Hematopoietic multipotent progenitor cell treated with erythropoietin and hydrocortisone succinate and interleukin-3 and kit ligand, for 15 days (in vitro differentiated cells): ENCODE measurements at places on chromosomes 11 and 22.

DNA sequence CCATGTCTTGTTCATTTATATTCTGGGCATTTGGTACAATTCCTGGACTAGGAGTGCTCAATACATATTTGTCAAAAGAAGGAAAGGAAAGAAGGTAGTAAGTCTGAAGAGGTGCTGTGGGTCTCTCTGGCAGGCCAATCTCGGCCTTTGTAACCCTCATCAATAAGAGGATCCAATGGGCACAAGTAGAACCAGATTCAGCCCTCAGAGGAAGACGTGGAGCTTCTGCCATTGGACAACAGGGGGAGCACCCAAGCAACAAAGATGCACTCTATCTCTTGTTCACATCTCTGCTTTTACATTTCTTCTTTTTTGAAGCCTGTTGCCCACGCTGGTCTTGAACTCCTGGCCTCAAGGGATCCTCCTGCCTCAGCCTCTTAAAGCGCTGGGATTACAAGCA is 2.2 kb upstream of the VPS11 start:
- peak; percentile 82 for DNase-seq

GRCh38 chr22:33232071-33232470 is 173.9 kb upstream of the SYN3 start:
- no peak for DNase-seq

DNA sequence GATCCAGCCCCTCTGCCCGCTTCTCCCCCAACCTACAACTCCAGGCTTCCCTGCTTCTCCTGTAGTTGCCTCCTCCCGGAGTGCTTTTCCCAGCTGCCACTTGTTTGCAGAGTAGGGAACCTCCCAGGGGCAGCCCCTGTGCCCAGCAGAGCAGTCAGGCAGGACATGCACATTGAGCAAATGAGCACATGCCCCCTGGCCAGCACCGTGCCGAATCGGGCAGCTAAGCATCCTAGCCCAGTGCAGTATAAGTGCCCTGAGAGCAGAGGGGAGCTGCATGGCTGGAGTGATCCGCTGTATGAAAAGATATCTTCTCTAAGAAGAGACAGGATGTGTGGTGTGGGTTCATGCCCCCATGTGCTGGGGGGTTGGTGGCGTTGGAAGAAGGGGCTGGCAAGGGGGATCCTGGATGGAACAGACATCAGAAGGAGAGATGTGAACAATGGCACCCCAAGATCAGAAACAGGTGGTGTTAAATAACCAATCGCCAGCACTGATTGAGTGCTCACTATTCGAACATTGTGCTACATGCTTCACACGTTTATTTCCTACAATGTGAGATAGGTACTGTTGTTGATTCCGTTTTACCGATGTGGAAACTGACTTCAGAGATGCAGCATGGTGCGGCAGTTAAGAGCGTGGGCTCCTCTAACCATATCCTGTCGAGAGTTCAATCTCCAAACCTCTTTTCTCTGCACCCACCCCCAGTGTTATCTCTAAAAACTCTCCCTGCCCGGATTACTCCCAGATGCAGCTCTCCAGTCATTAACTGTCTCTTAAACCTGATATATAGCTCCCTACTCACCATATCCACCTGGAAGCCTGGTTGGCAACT is 1.2 kb downstream of the AIP start:
- no peak for DNase-seq

- no peak for DNase-seq
Measured at GRCh38 chr22:47094861-47095330, 332.4 kb downstream of the TBC1D22A start.

DNA sequence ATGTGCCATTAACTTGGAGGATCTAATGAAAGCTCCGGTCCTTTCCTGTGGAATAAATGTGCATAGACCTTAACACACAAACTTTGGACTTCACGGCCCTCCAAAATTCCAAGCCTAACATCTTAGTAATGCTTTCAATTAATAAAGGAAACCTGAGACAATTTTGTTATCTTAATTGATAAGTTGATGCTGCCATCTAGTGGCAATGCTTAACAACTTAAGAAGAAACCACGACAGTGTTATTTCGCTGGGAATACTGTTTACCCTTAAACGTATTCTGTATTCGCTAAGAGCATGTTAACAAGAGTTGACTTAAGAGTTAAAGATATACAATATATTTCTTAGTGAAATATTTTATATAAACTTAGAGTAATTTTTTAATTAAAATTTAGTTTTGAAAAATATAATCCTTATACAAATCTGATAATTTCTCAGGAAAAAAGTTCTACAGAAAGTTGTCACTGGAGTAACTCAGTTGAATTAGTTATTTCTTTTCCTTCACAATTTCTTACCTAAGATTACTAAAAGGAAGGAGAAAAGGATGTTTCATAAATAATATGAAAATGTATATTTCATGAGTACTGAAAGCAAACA is 35.0 kb upstream of the OR9G4 start:
- DNase-seq: peak; percentile 40

DNA sequence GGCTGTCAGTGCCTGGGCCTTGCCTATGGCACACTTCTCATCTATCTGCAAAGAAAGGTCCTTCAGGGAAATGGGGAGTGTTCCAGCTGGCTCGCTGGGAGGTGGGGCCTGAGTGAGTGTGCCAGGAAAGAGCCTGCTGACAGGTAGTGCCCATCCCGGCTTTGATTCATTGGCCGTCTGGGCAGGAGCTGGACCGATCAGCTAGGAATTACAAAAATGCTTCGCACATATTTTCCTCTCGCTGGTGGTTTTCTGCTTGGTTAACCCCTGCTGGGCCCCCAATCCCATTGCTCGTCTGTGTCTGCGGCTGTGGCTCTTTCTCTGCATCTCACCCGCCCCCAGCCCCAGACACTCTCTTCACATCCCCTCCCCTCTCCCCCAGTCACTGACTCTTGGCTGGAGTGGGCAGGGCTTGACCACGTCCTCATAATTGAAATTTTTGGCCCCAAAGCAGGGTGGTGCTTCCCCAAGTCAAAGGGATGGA is 10.8 kb downstream of the LIF start:
- DNase-seq: no peak

DNA sequence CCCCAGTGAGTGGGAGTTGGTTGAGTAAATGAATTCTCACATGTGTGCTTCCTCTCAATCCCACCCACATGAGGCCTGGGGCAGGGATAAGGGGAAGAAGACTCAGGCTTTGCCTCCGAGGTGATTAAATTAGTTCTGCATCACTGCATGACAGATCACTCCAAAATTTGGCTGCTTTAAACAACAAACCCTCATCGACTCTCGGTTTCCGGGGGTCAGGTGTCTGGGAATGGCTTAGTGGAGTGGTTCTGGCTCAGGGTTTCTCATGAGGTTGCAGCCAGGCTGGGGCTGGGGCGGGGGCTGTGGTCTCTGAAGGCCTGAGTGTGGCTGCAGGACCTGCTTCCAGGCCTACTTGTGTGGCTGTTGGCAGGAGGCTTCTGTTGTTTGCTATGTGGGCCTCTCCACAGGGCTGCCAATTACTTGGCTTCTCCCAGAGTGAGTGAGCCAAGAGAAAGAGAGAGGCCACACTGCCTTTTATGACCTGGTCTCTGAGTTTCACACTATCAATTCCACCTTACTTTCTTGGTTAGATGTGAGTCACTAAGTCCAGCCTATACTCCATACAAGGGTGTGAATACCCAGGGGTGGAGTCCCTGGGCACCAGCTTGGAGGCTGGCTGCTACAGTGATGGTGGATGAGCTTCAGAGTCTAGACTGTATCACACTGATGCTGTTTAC is 15.9 kb downstream of the MOGAT2 start:
- no peak for DNase-seq

GRCh38 chr11:120133216-120134105 is 4.5 kb downstream of the TRIM29 start:
- no peak for DNase-seq

- no peak for DNase-seq
Measured at GRCh38 chr11:123448823-123449222, 18.8 kb downstream of the GRAMD1B start.

DNA sequence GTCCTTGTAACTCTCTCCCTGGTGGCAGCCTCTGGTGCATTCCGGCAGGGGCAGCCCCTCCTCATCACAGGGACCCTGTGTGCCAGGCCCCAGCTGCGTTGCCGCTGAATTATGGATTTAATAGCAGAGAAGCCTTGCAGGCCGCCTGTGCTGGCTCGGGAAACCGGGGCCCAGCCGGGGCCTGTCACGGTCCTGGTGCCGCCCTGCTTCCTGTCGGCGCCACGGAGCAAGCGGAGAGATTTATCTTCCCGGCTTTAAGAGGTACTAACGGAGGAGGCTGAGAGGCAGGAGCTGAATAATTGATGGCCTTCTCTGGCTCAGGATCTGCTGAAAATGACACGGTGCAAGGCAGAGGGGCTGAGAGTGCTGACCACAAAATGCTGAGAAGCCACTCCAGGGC is 54.0 kb upstream of the CCDC188 start:
- no peak for DNase-seq

- no peak for DNase-seq
Measured at GRCh38 chr11:60165538-60165937, 17.3 kb downstream of the MS4A6A start.

- no peak for DNase-seq
Measured at GRCh38 chr22:20396639-20397038, 2.7 kb downstream of the ZNF74 start.

DNA sequence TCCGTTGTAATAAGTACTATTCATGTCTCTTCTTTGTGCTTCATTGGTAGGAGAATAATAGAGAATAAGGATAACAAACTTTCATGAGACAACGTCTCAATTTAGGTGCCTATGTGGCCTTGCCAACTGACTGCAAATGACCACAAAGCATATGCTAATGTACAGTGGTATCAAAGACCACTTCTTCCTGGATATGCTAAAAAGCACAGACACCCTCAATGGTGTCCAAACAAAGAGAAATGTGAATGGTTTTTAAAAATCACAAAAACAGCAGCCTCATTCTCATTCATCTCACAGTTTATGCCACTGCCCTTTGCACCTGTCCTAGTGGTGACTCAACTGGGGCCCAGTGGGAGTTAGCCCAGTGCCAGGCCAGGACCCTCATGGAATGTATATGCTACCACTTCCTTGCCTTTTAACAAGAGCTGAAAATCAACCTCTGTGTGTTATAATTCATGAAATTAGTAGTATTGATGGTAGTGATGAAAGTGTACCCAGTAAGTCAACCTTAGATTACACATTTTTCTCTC is 65.2 kb upstream of the MTMR2 start:
- no peak for DNase-seq

DNA sequence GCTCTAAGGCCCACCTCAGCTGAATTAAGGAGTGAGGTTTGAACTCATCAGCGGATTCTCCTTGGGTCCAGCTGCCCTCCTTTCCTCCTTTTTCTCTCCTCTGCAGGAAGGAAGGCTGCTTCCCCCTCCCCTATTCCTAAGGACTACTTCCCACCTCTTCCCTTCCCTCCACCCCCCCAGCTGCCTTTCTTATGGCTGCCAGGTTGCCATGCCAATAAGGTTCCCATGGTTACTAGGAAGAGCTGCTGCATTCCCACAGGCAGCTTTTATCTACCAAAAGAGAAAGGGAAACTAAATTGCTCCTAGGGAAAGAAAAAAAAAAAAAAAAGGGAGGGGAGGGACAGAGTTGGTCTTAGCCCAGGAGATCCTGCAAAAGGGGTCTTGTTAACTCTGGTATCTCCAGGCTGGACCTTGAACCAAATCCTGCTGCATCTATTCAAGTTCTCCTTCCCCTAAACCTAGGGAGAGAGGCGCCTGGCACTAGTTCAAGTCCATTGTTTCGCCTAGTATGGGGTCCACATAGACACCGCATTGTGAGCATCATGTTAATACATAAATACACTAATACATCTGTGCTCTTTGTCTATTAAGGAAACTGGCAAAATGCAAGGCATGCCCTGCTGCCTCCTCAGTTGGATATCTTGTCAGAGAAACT is 21.2 kb upstream of the FEZ1 start:
- DNase-seq: no peak

DNA sequence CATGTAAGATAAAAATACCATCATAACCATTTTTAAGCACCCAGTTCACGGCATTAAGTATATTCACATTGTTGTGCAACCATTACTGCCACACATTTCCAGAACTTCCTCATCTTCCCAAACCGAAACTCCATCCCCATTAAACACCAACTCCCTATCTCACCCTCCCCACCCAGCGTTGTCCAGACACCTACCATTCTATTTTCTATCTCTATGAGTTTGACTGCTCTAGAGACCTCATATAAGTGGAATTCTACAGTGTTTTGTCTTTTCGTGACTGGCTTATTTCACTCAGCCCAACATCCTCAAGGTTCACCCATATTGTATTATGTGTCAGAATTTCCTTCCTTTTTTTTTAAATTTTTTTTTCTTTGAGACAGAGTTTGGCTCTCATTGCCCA is 45.2 kb downstream of the PPFIA1 start:
- DNase-seq: no peak
